Astrocyte of the spinal cord (primary cell): ENCODE measurements at places on chromosomes 3 and 15.

- no peak for DNase-seq
These were observed 960.0 kb downstream of the DIPK2A start for GRCh38 chr3:144931590-144931989.

GRCh38 chr3:31871939-31872507, 109.0 kb downstream of the OSBPL10 start:
- no peak for DNase-seq

DNA sequence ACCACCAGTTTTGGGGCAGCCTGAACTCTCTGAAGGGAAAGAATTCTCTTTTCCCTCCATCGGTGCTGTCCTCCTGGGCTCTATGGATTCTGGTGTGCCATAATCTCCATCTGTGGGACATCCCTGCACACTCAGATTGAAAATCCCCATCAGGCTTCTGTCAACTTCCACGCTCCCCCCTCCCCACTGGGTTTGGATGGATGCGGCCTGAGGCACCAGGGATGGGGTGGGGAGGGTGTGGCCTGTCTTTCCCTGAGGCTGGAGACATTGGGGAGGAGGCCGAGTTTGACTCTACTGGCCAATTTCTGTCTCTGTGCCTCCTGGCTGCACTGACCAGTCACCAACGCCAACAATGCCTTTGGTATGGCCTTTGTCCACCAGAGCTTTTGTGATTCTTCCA, 16.3 kb upstream of the FBLN2 start:
- no peak for DNase-seq

DNA sequence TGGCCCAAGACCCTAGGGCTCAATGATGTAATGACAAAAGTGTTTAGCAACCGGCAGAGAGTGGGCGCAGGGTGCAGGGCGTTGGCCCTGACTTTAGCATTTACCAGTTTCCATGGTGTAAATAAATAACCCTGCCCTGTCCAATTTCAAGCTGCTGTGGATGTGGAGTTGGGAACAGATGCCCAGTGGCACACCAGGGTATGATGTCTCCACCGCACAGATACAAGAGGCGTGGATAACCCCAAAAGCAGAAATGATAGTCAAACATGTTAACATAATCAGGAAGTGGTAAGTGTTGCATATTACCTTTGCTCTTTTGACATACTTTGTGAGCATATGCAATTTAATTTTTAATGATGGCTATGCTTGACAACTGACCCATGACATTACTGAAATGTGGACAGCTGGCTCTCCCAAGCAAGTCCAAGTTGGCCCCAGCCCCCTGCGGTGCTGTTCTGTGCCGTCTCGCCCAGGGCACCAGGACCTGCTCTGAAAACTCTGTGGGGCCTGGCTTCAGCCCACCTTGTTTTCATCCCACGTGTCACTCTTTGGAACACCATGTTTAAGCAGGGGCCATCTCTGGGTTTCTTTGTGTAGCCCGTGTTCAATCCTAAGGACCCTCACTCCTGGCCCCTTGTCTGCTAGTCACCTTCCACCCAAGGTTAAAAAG, 10.8 kb upstream of the ANPEP start:
- no peak for DNase-seq

DNA sequence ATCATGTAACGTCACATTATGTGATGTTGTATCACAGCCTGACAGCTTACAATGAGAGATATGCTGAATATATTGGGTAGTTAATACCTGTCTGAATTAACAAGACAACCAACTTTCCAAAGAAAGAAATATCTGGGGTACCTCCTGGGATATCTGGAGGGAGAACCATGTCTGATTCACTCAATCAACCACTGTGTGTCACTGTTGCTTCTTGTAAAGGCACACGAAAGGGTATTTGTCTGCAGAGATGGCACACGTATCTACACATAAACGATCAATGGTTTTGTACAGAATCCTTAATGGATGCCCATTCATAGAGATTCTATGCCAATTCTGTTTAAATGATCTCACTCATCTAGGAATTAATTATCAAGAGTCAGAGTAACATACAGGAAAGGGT, 252.1 kb upstream of the TMCO5A start:
- DNase-seq = peak; percentile 32

GRCh38 chr3:112020674-112021085, 13.9 kb upstream of the TMPRSS7 start:
- DNase-seq = no peak

- peak; percentile 0 for DNase-seq
These were observed 144.2 kb downstream of the LRTM1 start for GRCh38 chr3:54783611-54784010.

DNA sequence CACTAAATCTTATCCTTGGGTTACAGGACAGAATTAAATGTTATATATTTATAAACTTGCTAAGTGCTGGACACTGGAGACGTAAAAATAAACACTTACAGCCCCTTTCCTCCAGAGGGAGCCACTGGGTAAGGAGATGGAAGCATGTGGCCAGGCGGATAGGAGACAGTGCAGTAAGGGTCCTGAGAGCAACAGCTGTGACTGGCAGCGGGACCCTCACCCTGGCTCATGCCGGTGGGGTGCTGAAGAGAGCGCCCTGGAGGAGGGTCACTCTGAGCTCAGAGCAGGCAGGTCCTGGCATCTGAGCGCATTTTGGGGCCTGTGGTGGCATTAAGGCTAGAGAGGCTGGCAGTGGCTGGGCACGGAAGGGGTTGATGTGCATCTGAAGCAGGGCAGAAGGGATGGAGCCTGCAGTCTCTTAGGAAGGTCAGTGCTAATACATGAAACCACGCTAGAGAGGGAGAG, 16.0 kb downstream of the SEC61A1 start:
- peak; percentile 50 for DNase-seq
